Type B pancreatic cell (in vitro differentiated cells): ENCODE measurements at places on chromosomes 16 and 17. TPM values are rescaled to one million over a fixed set of nuclear protein-coding genes. Genes with fewer than 3 reads are reported as not detected.

GRCh38 chr16:69775563-69775962 lies 13.4 kb downstream of the WWP2 start:
- H3K27me3 ChIP-seq, result no peaks in the 10 kb centered on the region
- H3K36me3 ChIP-seq, result peaks cover 4% of the 10 kb centered on the region
- H3K4me1 ChIP-seq, result peaks cover 10% of the 10 kb centered on the region
- no peak overlapping the region for H3K27ac ChIP-seq
- H3K4me3 ChIP-seq, result no peak overlapping the region

MGAT5B gene
- total RNA-seq, result 3.0 and 15.9 TPM in 2 replicates

ZFP3 gene
- 0.53 and 2.3 TPM in 2 replicates for total RNA-seq

CDK3 gene
- total RNA-seq, result 11.5 and 14.1 TPM in 2 replicates

ATP2C2 gene
- 12.2 and 19.3 TPM in 2 replicates for total RNA-seq

DNA sequence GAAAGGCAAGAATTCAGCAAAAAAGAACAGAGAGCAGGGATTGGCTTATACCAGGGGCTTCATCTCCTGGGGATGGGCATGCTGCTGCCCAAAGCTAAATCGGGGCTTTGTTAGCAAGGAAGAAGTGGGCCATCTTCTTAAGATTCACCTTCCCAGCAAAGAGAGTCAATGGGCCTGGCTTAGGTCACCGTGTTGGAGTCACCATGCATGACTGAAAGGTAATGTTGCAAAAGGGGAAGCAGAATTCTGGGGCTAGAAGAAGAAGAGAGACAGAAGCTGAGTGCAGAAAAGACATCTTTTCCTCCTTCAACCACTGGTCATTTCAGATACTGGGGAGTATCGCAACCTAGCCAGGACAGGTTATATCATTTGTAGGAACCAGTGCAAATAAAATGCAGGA lies 76.3 kb upstream of the KIFC3 start:
- H3K27ac ChIP-seq, result no peak overlapping the region
- no peak overlapping the region for H3K4me3 ChIP-seq
- DNase-seq, result no peak
- H3K4me1 ChIP-seq, result no peaks in the 10 kb centered on the region
- no peaks in the 10 kb centered on the region for H3K36me3 ChIP-seq

DNA sequence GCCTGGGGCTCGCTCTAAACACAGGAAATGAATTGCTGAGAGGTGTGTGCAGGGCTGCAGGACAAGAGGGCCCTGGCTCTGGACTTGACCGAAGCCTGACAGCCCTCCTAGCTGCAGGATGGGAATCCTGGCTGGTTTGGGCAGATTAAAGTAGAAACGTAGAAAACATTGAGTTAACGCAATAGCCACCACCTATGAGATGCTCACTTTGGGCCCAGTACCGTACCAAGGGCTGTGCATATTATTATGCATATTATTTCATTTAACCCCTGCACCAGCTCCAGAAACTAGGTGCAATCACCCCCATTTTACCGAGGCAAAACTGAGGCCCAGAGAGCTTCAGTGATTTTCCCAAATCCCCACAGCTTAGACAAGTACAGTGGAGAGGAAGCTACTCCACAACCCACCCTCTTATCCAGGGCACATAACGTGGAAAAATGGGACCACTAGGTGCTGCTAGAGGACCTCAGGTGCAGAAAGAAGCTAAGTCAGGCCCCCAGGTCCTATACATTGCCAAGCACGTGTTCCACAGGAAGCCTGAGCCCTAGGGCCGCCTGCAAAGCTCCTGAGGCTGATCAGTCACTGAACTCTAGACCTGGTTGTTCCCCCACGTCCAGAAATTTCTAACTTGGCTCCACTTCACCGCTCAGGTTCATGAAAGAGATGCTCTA lies 79.2 kb downstream of the MYH11 start:
- no peak for DNase-seq
- no peak overlapping the region for H3K4me3 ChIP-seq
- no peaks in the 10 kb centered on the region for H3K4me1 ChIP-seq
- no peaks in the 10 kb centered on the region for H3K36me3 ChIP-seq
- H3K27me3 ChIP-seq, result peaks cover 11% of the 10 kb centered on the region

SDR42E2 gene
- total RNA-seq, result 0.19 TPM in 1 of 2 replicates, not detected in the other

UBB gene
- total RNA-seq, result 1,306 and 1,802 TPM in 2 replicates

GRCh38 chr17:29595943-29596774 lies 3.2 kb downstream of the ANKRD13B start:
- no peak overlapping the region for H3K27ac ChIP-seq
- no peak for DNase-seq
- peaks cover 40% of the 10 kb centered on the region for H3K4me1 ChIP-seq
- H3K36me3 ChIP-seq, result no peaks in the 10 kb centered on the region
- H3K27me3 ChIP-seq, result no peaks in the 10 kb centered on the region

DNA sequence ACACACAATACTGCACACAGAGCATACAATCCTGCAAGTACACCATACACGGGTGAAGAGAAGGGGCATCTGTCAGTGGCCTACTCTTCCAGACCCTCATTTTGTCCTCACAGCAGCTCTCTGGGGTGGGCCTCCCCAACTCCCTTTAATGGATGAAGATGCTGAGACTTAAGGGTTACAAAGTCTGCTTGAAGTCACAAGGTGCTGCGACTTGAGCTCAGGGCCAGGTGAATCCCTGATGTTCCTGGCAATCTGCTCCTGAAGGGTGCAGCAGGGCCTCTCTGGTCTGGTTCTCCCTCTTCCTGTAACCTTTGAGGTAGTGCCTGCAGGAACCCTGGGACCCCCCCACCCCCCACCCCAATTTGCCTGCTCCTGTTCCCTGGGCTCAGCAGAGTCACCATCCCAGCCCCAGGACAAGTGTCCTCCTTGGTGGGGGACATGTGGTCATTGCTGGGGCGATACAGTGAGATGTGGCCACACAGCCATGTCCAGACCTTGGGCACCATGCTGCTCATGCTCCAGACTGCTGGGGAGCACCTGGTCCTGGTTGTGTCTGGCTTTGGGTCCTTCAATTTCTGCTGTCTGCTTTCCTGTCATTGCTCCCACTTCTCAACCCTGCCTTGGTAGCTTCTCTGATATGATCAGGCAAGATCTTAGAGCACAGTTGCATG lies 107.5 kb downstream of the METRNL start:
- H3K27ac ChIP-seq, result no peak overlapping the region
- H3K36me3 ChIP-seq, result no peaks in the 10 kb centered on the region
- H3K4me1 ChIP-seq, result peaks cover 39% of the 10 kb centered on the region
- no peaks in the 10 kb centered on the region for H3K27me3 ChIP-seq
- H3K4me3 ChIP-seq, result no peak overlapping the region

NPW gene
- total RNA-seq, result 3.9 and 4.7 TPM in 2 replicates

TBC1D3 gene
- total RNA-seq, result not detected in 2 replicates

GRCh38 chr17:63138713-63139112 lies 172.7 kb downstream of the TANC2 start:
- H3K36me3 ChIP-seq, result no peaks in the 10 kb centered on the region
- no peak overlapping the region for H3K4me3 ChIP-seq
- DNase-seq, result no peak
- no peaks in the 10 kb centered on the region for H3K27me3 ChIP-seq

KRT39 gene
- total RNA-seq, result 0.70 and 1.0 TPM in 2 replicates

GRCh38 chr17:1621273-1621954 lies 7.2 kb downstream of the SLC43A2 start:
- H3K27me3 ChIP-seq, result peaks cover 11% of the 10 kb centered on the region
- no peaks in the 10 kb centered on the region for H3K36me3 ChIP-seq
- no peak for DNase-seq
- H3K27ac ChIP-seq, result peak overlapping the region; percentile 80
- peak overlapping the region; percentile 20 for H3K4me3 ChIP-seq

GRCh38 chr17:21164216-21164615 lies 37.5 kb downstream of the DHRS7B start:
- H3K36me3 ChIP-seq, result no peaks in the 10 kb centered on the region
- peaks cover 10% of the 10 kb centered on the region for H3K4me1 ChIP-seq
- no peaks in the 10 kb centered on the region for H3K27me3 ChIP-seq
- no peak overlapping the region for H3K4me3 ChIP-seq
- DNase-seq, result no peak
- no peak overlapping the region for H3K27ac ChIP-seq
